Kidney tubule cell (primary cell): ENCODE measurements at places on chromosomes 1 and 21.
A peak's percentile ranks its signal among the peaks of the same experiment; 100 is the strongest.

GRCh38 chr21:34313116-34313515, 50.7 kb upstream of the KCNE2 start:
- peak; percentile 32 for DNase-seq

DNA sequence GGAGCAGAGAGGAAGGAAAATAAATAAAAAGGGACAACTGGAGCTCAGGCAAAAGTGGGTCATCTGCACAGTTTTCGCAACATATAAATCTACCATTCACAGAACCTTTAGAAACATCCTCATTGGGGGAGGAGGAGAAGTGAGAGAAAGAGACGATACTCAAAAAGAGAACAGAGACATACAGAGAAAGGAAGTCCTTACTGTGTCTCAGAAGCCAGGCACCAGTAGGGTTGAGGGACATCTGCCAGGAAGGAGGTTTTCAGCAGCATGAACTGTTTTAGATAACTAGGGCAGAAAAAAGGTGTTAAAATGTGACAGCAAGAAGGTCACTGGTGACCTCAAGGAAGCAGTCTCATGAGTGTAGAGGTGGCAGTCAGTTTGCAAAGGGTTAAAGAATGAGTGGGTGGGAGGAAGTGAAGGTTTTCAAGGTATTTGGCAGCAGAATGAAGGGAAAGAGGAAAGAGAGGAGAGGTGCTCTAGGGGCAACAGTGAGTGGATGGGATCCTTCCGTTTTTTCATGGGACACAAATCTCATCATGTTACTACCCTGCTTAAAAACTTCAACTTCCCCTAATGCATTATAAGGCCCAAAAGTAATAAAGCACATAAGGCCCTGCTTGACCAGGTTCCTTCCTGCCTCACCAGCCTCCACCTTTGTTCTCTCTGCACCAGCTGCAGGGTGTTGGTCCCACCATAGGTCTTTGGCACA, 9.5 kb downstream of the JAK1 start:
- DNase-seq: no peak

DNA sequence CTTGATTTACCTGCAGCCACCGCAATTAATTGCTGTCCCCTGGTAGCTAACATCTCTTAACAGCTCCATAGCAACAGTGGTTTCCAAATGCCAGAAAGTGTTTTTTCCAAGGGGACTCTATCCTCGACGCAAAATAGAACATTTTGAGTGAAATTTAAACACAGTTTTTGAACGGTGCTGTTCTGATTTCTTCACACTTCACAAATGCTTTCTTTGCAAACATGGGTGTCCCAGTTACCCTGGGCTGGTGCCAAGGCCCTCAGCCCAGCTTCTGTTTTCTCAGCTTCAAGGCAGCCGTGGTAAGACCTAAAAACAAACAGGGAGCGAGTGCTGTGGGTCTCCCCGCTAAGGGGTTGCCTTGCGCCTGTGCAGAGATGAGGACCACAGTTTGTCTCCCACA, 147.3 kb upstream of the VAMP3 start:
- no peak for DNase-seq

DNA sequence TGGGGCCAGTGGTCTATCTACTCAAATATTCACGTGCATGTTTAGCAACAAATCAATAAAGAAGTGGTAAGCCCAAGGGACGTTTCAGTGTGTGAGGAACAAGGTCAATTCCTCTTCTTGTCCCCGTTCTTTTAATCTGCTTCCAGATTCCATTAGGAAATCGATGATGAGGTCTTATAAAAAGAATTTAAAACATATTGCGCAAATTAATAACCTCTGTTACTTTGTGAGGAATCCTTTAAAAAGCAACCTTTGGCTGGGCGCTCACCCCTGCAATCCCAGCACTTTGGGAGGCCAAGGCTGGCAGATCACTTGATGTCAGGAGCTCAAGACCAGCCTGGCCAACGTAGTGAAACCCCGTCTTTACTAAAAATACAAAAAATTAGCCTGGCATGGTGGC, 113.0 kb upstream of the TMPRSS2 start:
- no peak for DNase-seq

GRCh38 chr1:64890699-64891447, 75.5 kb downstream of the JAK1 start:
- no peak for DNase-seq

- DNase-seq: no peak
Measured at GRCh38 chr1:192003295-192004077, 154.8 kb upstream of the RGS18 start.

- no peak for DNase-seq
Measured at GRCh38 chr1:20404466-20404865, 81.5 kb downstream of the CAMK2N1 start.

GRCh38 chr21:38126666-38127303, 130.0 kb upstream of the KCNJ15 start:
- DNase-seq: peak; percentile 69

DNA sequence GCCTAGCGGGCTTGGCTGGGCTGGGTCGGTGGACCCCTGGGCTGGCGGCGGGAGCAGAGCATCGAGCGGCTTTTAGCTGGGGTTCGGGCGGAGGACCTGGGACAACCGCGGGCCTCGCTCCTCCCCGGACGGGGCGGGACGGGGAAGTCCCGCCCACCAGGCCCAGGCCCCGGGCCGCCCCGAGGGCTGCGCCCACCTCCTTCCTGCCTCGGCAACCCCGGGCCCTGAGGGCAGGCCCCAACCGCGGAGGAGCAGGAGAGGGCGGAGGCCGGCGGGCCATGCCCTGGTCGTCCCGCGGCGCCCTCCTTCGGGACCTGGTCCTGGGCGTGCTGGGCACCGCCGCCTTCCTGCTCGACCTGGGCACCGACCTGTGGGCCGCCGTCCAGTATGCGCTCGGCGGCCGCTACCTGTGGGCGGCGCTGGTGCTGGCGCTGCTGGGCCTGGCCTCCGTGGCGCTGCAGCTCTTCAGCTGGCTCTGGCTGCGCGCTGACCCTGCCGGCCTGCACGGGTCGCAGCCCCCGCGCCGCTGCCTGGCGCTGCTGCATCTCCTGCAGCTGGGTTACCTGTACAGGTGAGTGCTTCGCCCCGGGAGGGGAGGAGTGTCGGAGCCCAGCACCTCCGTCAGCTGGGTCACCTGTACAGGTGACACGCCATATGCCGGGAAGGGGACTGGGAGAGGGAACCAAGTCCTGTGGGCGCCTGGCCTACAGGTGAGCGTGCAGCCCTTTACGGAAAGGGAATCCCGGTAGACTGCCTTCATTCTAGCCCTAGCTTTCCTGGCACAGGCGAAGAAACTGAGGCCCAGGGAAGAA, at the start of gene XKR8:
Gene XKR8, plus strand, starts transcription at position 182 of the 812 bp plus-strand sequence. Its CDS starts 97 bp downstream, at position 279.
- peak; percentile 88 for DNase-seq

DNA sequence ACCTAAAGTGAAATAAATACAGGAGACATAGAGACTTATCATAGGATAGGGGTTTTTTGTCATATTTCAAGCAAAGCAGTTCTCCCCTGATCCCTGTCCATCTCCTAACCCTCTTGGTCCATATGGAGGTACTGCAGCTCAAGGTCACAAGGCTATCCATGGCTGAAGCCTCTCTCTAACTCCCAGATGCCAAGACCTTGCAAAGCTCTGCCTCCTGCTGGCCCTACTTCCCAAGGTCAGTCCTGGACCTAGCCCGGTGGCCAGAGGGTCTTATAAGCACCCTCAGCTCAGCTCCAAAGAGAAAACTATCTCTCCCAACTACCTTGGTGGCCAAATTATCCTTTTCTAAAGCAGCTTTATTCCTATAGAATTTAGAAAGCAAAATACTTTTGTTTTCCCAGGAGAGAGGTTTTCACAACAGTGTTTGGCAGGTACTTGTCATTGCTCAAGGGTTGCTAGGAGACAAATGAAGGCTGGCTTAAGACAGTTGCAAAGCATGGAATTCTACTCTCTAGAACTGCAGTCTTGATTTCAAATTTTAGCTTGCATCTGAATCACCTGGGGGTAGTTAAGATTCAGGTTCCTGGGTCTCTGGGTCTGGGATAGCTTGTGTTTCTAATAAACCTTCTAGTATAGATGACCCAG, 121.5 kb downstream of the XCL2 start:
- DNase-seq: no peak

DNA sequence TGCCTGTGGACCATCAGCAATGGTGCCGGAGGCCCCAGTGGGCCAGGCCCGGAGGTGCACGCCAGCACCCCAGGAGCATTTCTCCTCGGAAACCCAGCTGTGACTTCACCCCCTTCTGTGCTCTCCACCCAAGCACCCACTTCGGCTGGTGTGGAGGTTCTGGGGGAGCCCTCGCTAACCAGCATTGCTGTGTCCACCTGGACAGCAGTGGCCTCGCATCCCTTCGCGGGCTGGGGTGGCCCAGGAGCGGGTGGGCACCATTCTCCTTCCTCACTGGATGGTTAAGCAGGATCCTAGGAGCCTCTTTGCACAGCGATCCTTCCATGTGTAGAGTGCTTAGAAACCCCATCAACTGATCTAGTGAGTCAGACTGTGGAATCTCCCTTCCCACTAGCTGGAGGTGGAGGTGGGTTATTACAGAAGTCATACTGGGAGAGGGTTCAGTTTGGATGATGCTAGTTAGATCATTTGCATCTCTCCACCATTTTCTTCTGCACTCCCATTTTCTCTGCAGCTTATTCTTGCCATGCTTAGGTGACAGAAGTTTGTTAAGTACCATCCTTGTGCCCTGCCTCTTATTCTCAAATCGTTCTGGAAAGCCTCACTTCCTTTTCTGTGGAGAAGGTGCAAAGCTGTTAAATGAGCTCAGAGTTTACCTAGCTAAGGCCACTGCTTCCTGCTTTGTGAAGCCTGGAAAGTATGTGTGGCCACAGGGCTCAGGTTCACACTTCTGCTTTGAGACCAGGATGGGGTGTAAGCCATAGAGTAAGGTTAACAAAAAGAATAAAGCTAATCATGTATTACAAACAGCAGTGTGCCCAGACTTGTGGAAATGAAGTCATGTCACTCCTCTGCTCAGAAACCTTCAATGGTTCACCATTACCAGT, 32.3 kb downstream of the TBX19 start:
- peak; percentile 78 for DNase-seq

DNA sequence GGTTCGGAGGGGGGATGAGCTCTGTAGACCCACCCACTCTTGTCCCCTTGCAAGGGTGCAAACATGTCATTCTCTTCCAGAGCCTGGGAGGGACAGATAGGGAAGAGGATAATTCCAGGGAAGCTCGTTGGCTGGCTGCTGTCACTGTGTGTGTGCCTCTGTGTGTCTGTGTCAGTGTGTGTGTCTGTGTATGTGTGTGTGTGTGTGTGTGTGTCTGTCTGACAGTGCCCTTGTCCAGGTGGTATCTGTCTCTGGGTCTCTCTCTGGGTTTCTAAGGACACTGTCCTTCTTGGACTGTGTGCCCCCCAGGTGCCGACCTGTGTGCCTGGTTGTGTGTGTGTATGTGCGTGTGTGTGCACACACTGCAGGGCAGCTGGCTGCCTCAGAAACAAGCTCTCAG, 90.5 kb downstream of the ACTL8 start:
- DNase-seq: no peak

GRCh38 chr21:35357041-35357780, 308.1 kb upstream of the RUNX1 start:
- DNase-seq: no peak

DNA sequence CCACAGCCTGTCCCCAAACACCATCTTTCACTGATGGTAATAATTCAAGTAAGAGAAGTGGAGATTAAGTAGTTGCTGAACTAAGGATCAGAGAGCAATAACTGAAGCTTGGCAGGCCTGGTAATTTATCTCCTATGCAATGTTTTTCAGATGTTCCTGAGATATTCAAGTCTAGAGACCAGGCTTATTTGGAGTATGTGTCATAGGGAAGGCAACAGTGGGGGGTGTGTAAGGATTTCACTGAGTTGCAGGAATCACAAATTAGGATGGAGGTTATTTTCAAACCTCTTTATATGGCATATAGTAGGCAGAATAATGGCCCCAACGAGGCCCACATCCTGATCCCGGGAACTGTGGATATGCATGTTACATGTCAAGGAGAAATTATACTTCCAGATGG, 171.7 kb downstream of the KCNJ6 start:
- no peak for DNase-seq

DNA sequence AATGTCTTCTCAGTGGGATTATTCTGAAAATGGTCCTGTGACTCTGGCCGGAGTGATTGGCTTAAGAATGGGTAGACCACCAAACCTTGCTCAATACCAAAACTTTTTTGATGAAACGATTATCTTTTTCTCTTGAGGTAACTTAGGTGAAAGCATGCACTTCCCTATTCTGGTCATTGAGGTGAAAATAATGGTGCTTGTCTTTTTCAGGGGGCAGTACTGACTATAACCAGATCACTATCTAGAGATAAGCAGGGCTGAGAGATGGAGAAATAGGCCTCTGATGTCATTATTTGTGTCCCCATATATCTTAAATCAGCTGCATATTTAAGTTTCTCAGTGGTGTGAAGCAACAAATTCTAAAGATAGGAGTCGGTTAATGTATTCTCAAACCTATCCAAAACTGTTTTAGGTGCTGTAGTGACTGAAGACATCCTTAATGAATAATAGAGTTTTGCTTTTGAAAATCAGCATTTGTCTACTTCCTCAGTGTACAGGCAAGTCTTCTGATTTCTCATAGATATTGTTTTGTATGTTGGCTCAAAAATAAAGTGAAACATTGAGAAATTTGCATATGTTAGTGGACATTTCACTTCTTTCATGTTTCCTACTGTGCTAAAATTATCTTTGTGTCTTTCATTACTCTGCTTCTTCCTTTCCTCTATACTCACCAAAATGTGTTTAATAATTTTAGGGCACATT, 735.3 kb upstream of the ADGRL4 start:
- DNase-seq: no peak

DNA sequence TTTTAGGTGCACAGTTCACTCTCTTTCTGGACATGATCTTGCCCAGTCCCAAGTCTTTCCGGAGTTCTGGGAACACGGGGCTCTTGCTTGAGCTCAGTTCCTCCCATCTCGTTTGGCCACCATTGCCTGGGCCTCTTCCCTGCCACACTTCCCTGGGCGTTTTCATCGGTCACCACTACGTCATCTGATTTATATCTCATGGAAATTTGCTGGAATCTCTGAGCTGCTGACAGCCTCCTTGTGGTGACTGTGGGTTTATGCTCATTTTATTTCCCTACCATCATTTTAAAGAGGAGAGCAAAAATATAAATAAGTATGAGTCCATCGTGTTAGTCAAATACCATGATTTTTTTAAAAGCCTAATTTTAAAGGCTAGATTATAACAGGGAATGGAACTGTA, 449.1 kb upstream of the KAZN start:
- no peak for DNase-seq

- no peak for DNase-seq
Measured at GRCh38 chr1:81509594-81509993, 291.1 kb upstream of the ADGRL2 start.

DNA sequence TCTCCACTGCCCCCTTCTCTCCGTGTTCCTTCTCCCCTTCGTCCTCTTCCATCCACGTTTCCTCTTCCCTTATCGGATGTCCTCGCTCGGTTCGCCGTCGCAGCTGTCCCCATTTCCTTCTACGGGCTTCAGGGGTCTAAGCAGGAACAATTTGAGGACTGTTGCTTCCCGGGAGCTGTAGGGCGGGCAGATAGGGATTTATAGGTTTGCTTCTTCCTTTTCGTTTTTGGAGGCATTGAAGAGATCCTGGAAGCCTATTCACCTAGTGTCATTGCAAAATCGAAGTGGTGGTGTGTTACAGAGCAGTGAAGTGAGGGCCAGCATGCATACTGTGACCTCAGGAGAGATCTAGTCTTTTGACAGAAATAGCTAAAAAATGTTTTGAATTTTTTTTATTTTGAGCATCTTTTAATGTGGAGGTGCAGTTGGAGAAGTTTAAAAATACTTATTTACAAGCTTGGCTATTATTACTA, 897 bp downstream of the ZYG11B start:
- DNase-seq: peak; percentile 17
